ENCODE measurements at places on chromosomes 3 and 15.
A peak's percentile ranks its signal among the peaks of the same experiment; 100 is the strongest.

DNA sequence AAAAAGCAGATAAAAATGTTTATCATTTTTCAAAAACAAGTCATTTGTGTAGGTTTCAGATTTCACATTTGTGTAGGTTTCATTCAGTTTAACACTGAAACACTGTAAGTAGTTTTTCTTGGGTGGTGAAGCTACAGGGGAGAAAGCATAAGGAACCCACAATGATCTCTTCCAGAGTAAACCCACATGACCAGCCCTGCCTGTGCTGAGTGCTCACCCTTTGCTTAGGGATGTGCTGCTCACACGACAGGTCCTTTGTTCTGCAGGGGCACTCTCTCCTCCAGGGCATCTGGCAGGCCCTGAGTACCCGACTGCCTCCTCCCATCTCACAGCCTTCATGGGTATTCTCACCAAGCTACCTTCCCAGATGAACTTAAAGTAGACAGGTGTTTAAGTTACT lies 28.9 kb downstream of the ZXDC start:
- no peak for DNase-seq

DNA sequence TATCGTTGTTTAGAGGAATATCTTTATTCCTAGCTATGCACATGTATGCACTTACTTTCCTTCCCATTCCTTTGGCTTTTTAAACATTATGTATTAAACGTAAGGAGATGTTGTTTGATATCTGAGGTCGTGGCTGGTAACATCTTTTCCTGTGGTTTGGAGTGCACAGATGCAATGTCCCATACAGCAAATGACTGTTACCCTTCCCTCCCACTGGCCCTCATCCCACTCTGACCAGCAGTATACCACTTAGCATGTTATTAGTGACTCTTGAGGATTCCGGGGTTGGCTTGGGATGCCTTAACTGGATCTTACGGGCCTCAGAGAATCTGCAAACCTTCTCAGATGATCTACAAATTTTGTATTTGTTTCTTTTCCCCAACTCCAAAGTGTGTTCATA lies 34.5 kb downstream of the TGFBR2 start:
- DNase-seq, result no peak

DNA sequence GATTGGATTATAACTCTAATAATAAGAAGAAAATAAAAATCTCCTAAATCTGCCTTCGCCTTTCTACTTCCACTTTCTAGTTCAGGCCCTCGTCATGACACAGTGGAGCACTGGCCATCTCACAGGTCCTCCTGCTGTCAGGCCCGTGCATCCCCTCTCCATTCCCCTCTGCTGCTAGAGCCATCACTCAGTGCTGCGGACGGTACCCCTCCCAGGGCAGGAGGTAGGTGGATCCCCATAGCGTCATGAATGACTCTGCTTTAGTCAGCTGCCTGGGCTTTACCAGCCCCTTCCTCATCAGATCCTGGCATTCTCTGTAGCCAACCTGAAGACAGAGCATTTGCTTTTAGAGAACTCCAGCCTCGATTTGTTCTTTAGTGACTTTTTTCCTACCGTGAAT lies 12.0 kb upstream of the PPP1R2 start:
- no peak for DNase-seq

DNA sequence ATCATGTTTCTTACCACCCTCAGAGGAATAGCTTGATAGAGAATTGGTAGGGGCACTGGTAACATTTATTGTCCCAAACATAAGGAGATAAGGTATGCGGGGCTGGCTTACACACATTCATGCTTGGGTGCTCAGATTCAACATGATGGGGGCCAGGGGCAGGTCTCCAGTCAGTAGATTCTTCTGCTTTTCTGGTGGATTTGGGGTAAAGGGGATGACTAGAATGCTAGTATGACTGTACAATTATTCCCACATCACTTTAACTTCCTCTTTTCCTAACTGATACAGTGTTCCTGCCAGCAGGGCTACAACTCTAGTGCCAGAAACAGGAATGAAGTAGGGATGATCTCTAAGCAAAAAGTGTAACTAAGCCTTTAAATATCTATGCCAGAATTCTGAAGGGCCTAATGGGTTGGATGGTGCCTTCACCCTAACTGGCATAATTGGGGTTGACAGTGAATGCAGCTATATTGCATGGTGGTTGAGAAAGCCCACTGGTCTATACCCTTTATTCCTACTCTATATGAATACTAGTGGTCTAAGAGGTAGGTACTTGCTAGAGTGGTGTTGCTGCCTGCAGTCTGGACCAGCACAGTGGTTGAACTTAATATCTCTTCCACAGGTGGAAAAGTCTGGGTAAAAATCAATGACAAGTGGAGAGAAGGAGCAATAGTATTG lies 117.4 kb downstream of the IL12A start:
- no peak for DNase-seq

DNA sequence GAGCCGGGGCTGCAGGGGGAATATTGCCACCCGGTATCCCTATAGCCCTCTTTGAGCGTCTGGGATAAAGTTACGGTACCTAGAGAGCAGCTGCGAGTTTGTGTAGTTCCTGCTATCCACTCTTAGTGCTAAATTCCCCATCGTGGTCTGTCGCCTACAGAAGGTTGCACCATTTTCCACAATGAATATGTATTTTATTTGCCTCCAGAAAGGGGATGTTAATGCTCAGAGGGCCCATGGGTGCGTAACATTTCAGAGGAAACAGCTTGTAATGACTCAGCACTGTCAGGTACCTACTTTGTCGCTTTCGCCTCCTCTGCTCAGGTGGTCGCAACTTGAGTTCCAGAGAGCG lies 1.1 kb downstream of the SLCO3A1 start:
- no peak for DNase-seq

DNA sequence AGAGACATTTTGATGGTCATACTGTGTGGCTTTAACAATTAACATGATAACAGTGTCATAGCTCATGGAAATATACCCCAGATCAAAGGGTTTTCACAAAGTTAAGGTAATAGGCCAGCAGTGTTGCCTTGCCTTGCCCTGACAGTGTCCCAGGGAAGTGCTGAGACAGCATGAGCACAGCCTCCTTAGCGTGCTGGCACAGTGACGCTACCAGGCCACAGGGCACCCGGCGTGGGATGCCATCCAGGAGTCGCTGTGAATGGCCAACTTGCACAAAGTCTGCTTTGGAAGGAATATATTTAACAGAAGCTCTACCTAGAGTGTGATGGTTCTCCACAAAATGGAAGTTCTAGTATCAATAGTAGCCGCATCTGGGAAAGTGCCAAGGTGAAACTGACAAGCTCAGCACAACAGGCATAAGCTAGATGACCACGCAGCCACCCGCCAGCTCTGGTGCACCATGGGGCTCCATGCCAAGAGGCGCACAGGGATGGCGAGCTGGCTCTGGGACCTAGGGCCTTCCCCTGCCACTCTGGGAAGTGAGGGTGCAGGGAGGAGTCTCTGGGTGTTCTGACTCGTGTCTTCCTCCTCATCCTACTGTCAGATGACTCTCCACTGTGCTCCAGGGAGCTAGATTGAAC lies 86.2 kb downstream of the GABRB3 start:
- no peak for DNase-seq

DNA sequence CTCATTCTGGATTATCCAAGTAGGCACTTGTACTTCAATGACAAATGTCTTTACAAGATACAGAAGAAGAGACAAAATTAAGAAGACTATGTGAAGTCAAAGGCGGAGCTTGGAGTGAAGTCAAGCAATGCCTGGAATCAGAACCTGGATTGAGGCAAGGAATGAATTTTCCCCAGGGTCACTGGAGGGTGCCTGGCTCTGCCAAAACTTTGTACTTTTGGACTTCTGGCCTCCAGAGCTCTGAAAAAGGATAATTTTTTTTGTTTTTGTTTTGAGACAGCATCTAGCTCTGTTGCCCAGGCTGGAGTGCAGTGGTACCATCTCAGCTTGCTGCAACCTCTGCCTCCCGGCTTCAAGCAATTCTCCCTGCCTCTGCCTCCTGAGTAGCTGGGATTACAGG lies 119.3 kb upstream of the AGBL1 start:
- DNase-seq, result no peak

DNA sequence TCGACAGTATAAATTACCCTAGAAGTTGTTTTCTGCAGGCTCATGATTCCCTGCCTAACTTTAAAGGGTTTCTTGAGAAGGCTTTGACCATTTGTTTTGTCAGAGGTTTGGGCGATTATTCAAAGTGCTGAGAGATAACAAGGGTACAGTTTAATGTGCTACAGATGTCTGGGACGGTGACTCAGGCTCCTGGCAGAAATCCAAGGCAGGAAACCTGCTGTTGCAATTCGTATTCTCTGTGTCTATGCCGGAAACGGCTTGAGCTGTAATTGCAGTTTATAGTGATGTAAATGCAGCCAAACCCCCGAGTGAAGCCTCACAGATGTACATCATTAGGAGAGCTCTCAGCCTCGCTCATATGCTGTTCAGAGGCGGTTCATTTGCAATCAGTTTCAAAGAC lies 65.6 kb downstream of the SYNPR start:
- DNase-seq, result no peak

DNA sequence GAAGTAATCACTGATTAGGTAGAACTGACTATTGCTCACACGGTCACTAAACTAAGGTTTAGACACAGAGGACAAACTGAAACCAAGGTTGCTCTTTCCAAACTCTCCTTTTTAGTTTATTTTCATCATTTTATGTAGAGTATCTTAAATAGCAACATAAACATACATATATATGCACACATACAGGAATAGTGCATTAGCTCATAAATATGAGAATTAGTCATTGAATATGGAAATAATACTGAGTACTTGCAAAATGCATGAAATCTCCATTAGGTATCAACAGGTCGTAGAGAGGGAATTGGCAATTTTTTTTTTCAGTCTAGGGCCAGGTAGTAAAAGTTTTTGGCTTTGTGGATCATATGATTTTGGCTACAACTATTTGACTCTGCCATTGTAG lies 557.1 kb downstream of the NLGN1 start:
- DNase-seq, result no peak

DNA sequence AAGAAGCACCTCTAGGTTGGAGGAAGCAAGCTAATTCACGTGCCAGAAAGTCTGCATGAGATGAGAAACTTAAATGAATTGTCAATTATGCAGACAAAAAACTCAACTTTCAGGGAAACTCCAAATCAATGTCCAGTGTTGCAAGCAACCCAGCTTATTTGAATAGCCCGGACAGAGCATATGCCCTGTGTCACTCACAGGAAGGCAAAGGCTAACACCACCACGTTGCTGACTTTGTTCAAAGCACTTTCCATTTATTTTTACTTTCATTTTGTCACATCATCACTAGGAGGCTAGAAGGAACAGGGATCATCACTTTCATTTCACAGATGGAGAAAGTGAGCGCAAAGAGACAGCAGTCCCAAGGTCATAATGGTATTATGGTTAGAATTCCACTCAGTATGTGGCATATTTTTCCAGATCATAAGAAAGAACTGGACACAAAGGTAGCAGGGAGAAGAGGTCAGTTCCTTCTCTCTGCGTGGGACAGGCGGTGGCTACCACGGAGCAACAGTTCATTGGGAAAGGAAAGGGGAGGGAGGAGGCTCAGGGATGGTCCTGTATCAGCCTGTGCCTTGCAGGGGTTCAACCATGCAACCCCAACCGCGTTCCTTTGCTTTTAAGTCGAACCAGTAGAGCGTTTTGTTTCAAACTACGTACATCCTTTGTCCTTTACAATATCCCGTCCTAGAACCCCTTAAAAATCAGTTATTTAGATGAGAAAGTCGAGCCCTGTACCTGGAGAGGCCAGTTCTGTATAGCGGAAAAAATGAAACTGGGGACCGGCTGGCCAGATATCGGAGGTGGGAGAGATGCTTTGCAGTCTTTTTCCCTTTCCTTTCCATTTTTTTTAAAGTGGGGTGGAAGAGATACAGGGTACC lies 1.1 kb downstream of the HEG1 start:
- DNase-seq, result peak; percentile 28

- DNase-seq, result no peak
Measured at GRCh38 chr3:55662683-55663082, 175.6 kb upstream of the WNT5A start.

DNA sequence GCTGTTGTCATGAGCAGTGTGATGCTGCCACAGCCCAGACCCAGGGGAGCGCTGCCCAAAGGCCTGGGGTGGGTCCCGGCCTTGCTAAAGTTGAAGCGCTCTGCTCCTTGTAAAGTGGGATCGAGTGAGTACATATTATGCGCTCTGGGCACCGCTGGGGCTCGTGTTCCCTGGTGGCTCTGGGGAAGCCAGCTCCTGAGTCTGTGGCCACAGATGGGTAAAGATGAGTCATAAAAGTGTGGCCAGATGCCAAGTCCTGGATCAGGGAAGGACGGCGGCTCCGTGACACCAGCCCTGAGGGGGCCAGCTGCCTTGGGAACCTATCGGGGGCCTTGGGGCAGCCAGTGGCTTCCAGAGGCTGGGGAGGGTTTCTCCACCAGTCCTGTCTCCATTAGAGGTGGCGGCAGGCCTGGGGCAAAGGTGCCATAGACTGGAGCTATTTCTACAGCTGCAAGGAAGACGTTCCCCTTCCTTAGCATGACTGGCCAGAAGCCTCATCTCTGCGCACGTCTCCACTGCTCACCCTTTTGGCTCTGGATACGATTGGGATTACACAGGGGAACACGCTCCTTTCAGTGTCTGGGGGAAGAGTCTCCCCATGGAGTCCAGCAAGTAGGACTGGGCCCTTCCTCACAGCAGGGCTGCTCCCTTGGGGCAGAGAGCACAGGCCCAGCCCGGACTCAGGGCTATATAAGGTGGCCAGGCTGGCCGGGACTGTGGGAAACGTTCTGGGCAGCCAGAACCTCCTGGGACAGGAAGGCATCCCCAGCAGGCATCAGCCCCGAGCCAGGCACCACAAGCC lies 1.2 kb upstream of the ITIH4 start:
- no peak for DNase-seq

- no peak for DNase-seq
Measured at GRCh38 chr3:78978037-78978436, 789.8 kb downstream of the ROBO1 start.

DNA sequence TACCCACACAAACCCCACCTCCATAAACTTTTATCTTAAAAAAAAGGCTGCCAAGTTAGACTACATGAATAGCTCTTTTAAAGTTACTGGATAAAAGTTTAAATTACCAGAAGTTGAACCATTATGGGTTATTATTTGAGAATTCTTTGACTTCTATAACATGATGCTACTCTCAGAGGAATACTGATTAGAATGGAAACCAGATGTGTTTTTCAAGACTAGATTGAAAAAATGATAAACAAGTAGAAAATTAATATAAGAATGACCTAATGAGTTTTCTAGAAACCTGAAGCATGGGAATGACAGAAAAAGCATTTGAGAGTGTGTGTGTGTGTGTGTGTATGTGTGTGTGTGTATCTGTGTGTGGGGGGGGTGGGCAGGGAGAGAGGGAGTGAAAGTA lies 12.4 kb upstream of the FGF7 start:
- DNase-seq, result no peak

DNA sequence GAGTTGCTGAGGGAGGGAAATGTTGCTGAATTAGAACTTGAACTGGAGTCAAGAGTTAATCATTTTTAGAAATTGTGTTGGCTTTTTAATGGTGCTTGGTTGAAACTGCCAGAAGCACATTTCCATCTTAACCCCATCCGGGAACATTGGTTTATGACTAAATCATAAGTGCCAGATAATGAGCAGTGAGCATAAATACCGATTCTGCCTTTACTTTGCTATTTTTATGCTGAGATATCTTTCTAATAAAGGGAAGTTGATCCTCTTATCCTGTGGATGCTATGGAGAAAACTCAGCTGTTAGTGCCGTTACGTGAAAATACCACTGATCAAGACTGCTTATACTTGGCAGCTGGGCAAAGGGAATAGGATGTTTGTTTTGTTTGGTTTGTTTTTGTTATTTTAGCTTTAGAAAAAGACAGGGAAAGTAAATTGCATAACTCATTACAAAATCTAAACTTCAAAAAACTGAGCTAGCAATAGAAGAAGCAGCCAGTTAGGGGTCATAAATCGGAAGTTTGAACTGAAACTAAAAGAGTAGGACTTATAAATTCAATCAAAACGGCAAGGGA lies 813.1 kb downstream of the NAALADL2 start:
- no peak for DNase-seq

Measured in NK-92 treated with Interleukin-12 subunit alpha and Interleukin-12 subunit beta, amount 100 ng/mL, for 24 hours (cell line).